ENCODE measurements at places on chromosomes 12 and 14.

DNA sequence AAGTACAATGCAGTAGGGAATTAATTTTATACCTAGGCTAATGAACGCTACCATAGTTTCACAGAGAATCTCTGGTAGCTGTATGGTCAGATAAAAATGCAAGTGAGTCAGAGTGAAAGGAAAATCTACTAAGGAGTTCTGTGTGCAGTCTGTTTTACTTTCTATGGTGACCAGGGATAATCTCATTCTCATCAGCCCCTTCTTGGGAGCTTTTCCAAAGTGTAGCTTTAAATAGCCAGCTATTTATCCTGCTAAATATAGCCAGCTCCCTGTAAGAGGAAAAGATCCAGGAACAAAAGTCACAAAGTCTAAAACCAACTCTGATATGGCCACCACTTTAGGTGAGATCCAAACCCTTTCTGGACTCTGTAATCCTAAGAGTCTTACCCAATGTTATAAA, 75.5 kb downstream of the TMEM116 start:
- DNase-seq: no peak

DNA sequence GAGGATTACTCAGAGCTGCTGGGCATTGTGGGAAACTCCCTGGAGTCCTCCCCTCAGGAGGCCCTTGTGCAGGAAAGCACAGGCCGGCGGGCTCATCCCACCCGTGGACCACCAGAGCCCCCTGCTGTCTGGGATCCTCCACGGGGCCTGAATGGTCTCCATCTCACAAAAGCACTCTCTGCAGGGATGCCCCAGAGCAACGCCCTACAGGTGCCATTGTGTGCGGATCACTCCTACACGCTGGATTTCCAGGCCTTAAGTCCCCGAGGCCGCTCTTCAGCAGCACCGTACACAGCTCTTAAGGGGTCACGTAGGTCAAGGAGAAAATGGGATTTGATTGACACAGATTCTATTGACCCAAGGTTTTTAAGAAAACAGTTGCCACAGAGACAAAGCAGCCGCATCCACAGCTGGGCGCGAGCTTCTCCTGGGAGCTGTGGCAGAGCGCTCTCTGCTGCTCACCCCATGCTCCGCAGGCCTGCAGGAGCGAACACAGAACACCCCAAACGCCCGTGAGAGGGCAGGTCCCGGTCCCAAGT, 36.7 kb upstream of the RIMBP2 start:
- no peak for DNase-seq

GRCh38 chr14:101064121-101064661, 160.7 kb upstream of the RTL1 start:
- DNase-seq: no peak

GRCh38 chr12:38538319-38538718, 221.7 kb downstream of the ALG10B start:
- no peak for DNase-seq

GRCh38 chr12:17352164-17352563, 737.8 kb downstream of the RERGL start:
- no peak for DNase-seq

DNA sequence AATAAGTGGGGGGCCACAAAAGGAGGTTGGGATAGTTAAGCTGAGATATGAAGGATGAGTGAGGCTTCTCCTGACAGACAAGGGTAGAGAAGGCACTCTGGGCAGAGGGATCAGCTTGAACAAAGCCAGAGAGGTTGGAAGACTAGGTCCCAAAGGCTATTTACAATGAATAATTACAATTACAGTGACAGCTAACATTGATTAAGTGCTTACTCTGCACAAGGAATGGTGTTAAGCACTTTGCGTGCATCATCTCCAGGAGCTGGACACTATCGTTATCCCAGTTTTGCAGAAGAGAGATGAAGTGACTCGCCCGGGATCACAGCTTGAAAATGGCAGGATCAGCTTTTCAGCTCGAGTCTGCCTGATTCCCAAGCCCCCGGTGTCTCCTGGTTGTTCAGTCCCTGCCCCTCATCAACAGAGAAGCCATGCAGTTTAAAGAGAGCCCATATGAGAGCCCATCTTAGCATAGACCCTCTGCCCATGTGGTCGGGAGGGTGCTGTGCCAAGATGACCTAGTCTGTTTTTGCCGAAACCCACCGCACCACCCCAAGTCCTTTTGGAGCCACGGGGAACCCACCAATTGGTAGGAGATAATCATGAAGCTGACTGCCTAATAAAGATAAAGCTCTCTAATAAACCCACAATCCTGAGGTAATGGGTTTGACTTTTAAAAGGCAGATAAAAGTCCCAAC, 89.9 kb upstream of the HSPB8 start:
- no peak for DNase-seq

DNA sequence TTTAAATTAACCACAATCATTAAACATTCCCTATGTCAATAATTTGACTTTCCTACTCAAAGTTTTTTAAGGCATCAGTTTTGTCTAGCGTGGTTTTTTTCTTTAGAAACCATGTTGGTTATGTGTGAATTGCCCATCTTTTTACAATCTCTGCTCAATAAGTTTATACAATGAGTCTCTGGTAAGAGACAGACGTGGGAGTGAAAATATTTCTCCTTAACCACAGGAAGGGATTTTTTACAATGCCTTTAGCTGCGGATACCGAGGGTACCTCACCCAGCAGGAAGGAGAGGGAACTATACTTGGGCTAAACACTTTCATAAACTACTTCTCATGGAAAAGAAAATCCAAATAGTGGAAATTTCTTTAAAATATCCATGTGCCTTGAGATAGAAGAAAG, 191.4 kb upstream of the BCL2L14 start:
- no peak for DNase-seq

DNA sequence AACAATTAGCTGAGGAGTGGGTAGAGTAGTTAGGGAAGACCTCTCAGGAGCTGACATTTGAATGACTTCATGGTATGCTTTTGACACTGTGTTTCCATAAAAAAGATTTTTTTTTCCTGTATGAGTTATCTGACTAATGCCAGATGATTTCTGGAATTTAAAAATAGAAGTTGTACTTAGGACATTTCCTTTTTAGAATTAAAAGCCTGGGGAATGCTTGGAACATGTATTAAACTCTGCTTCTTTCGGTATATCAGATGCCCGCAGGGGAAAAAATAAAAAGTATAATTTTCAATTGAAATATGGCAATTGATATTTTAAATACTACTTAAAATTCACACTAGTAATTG, 41.1 kb downstream of the BRMS1L start:
- DNase-seq: no peak

- no peak for DNase-seq
These were observed 58.8 kb upstream of the ISM2 start for GRCh38 chr14:77557391-77557790.

- no peak for DNase-seq
These were observed 21.1 kb downstream of the NUBPL start for GRCh38 chr14:31582286-31582691.

DNA sequence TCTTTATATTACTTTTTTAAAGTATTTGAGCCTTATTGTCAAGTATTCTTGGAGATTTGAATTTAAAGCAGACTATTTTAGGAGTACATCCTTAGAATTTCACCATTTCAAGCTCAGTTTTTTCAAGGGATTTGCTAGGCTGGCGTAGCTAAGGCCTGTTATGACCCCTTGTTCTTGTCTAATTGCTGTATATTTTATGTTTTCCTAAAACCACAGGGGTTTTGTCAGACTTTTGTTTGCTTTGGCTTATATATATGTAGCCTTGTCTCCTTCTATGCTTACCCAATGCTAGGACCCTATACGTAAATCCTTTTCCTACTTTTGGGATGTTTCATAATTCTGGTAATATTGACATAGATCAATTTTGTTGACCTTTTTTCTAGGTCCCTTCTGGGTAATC, 147.0 kb upstream of the SYT10 start:
- DNase-seq: no peak

DNA sequence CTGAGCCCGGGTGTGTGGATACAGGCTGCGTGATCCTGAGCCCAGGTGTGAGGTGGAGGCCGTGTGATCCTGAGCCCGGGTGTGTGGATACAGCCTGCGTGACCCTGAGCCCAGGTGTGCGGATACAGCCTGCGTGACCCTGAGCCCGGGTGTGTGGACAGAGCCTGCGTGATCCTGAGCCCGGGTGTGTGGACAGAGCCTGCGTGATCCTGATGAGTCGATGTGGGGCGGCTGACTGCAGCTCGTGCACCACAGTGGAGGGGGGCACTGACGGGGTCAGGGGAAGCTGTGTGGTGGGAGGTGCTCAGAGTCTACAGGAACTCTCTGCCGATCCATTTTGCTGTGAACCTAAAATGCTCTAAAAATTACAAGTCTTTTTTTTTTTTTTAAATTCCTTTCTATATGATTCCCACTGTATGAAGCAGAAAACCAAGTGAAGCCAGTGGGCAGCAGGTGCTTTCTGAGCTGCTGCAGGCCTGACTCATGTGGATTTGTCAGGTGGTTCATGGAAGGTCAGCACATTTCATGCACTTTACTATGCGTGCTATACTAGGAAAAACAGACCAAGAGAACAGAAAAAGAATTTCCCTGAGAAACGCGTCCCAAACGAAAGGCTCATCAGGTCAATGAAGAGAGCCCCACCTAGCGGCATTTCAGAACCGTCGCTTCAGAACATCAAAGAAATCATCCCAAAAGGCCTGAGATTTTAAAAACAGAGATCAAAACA, 19.3 kb downstream of the BRF1 start:
- no peak for DNase-seq

DNA sequence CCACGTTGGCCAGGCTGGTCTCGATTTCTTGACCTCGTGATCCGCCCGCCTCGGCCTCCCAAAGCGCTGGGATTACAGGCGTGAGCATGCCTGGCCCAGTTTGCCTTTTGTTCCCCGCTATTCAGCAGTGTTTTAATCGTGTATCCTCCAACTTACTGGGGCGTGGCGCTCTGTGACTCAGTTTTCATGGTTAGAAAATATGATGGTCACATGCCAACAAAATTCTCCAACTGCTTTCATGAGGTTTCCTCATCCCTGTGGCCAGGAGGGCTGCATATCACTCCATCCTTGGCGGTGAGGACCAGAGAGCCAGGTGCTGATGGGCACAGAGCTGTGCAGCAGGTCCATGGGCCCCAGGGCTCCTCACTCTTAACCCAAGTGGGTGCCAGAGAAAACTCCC, 33.0 kb upstream of the PRMT8 start:
- no peak for DNase-seq

DNA sequence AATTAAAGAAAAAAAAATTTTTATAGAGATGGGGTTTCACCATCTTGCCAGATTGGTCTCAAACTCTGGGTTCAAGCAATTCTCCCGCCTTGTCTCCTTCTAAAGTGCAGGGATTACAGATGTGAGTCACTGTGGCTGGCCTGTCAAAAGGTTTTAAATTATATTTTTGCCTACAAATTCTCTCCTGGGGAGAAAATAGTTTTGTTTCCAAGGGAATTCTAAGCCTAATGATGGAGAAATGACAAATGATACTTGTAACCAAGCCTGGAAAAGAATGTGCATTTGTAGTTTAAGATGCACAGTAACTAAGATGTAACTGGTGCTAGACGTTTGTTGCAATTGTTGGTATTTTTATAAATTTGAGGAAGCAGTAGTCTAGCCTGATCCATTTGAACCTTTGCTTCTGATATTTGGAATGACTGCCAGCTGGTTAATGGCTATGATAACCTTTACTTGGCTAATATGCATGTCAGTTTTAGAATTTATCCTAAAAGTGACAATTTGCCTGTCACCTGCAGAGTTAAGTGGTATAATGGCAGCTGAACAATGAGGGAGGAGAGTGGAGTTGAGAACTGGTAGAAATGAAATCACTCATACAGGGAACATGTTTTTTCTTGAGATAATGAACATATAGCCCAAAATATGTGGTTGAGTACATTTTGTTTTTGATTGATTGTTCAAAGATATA, 148.0 kb downstream of the FUT8 start:
- peak; percentile 83 for DNase-seq

DNA sequence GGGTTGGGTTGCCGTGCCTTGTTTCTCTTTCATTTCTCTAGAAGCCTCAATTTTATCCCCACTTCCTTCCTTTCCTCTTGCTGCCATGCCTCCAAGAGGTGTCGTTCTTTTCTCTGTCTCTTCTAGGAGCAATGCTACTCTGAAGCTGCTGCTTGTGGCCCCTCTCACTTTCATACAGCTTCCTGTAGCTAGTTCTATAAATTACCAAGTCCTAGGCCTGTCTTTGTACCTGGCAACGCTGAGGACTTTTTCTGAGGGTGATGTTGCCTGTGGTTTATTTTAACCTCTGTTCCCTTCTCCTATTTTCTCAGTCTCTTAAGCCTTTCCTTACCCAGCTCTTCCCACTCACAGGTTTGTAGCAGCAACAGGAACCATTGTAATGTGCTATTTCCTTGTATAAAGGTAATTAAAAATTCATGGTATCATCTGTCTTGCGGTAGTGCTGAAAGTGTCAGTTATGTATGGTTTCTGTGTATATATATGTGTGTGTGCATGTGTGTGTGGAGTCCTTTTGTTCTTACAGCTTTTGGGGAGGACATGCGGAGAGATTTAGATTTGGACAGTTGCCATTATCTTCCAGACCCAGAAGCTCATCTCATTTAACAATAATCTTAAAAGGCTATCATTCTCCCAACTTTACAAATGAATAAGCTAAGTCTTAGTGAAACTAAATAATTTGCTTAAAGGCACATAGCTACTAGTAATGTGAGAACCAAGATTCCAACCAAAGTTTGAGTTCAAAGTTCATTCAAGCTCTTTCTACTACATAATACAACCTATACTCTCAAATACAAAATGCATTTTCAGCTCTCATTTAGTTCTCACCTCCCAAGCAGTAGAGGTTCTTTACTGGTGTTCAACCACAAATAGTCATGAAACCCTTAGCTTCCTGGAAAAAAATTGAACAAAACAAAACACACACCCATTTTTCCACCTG, 43.8 kb downstream of the DDHD1 start:
- no peak for DNase-seq

- no peak for DNase-seq
These were observed 152.5 kb upstream of the BTG1 start for GRCh38 chr12:92297932-92298696.

DNA sequence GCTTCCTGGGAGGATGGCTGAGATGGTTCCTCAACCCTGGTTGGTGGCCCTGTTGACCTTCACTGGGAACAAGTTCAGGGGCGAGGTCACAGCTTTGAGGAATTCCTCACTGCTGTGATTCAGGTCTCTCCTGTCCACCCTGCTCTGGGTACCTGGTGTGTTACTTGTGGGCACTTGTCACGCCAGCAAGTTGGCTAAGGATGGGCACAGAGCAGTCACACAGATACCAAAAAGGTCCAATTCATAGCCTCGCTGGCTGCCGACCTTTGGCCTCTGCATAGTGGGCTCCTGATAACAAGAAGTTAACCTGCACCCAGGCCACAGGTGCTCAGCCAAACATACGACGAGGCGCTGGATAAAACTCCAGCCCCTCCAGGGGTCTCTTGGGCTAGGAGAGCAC, 11.2 kb downstream of the SDS start:
- no peak for DNase-seq

DNA sequence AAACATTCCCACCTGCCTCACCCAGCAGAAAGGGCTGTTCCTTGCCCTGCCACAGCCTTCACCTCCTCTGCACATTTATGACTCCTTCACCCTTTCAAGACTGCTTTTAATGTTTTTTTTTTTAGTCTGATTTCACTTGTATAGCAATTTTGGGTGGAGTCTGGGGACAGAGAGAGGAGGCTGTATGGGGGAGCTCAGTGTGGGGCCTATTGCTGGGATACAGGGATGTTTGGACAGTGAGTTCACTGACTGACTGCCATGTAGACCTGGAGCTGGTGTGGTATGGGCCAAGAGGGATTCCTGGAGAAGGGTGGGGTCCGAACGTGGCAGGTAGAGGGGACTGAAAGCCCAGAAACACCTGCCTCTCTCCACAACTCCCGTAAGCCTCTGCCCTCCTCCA, 1.9 kb upstream of the KRT85 start:
- DNase-seq: no peak

- DNase-seq: no peak
These were observed 1.7 kb upstream of the VASH1 start for GRCh38 chr14:76759589-76759988.

GRCh38 chr14:24132061-24132685, 1.7 kb downstream of the FITM1 start:
- DNase-seq: no peak
